Mammary epithelial cell (primary cell): ENCODE measurements at places on chromosomes 7 and 10. TPM values are rescaled to one million over a fixed set of nuclear protein-coding genes. Genes with fewer than 3 reads are reported as not detected.

The GBX1 gene
- total RNA-seq = not detected in 2 replicates

The FGFR2 gene
- total RNA-seq = 19.0 and 22.0 TPM in 2 replicates

The RAMP3 gene
- total RNA-seq = not detected

The SCART1 gene
- total RNA-seq = 4.4 and 5.0 TPM in 2 replicates

The UCN3 gene
- total RNA-seq = not detected

The PHTF2 gene
- 19.8 TPM for total RNA-seq

The CYP2E1 gene
- total RNA-seq = 2.0 and 3.6 TPM in 2 replicates

The MMP21 gene
- not detected in 2 replicates for total RNA-seq

The RADIL gene
- total RNA-seq = 0.17 TPM

The ITPRID1 gene
- total RNA-seq = not detected in 2 replicates

The ITGA8 gene
- total RNA-seq = not detected in 2 replicates

DNA sequence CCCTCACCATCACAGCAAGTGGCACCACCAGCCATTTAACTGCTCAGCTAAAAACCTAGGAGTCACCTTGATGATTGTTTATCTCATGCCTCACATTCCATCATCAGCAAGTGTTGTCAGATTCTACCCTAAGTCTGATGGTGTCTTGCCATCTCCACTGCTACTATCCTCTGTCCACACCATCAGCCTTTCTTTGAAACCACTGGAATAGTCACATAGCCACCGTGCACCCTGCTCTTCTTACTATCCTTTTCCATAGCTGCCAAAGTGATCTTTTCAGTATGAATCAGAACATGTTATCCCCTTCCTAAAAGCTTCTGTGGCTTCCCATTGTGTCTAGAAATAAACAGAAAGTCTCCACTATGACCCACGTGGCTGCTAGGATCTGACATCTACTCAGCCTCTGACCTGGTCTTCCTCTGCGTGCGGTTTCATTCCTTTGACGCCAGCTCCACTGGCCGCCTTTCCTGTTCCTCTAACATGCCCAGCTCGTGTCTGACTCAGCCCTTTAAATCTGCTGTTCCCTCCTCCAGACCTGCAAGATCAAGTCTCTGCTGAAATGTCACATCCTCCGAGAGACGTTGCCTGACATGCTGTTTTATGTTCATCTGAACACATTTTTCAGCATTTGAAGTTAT lies 16.5 kb upstream of the CHN2 start:
- no peak for DNase-seq

GRCh38 chr7:101120315-101120714 lies 6.6 kb upstream of the SERPINE1 start:
- DNase-seq = no peak

DNA sequence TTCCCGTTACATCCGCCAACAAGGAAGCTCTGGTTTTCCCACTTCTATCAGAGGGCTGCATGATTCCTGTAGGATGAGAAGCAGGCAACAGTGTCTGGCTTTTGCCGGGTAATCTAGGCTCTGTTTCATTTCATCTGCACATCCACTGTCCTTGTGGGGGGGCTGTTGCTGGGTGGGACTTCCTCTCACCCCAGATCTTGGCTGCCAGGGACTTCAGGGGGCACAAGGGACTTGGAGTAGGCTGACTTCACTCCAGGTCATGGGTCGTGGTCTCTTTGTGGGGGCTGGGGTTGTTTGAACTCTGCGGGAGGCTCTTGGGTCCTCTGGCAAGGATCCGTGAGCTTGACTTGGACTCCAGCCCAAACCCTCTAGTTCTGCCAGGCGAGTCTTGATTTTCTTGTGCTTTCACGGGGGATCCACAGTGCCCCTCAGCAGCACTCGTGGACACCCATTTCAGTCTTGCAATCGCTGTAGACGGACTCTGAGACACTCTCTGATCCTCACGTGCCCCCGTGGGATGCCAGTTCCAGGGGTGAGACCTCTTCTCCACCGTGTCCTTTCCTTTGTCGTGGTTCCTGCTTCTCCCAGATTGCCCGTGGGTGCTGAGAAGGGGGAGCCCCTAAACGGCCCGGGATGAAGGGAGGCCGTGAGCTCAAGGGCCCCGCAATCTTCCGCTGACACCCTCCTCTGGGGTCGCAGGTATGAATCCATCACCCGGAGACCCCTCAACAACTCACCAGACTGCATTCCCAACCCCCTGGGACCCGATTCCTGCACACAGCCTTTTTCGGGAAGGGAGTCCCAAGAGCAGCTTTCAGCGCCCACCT lies 21.4 kb upstream of the ZNF273 start:
- DNase-seq = no peak

DNA sequence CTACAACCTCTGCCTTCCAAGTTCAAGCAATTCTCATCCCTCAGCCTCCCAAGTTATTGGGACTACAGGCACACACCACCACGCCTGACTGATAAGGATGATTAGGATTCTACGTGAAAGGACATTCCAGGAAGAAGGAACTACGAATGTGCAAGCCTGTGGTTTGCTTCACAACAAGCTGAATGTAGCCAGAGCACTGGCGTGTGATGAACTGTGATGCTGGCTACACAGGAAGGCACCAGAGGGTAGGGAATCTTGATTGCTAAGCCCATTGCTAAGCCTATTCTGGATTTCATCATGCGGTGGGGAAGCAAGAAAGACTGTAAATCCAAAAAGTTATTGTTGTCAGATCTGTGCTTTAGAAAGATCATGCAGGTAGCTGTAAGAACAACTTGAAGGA lies 72.3 kb upstream of the SRRM3 start:
- DNase-seq = no peak

- no peak for DNase-seq
Measured at GRCh38 chr7:73903321-73904218, 42.6 kb downstream of the TMEM270 start.

GRCh38 chr10:8136736-8137135 lies 82.2 kb downstream of the GATA3 start:
- DNase-seq = no peak

DNA sequence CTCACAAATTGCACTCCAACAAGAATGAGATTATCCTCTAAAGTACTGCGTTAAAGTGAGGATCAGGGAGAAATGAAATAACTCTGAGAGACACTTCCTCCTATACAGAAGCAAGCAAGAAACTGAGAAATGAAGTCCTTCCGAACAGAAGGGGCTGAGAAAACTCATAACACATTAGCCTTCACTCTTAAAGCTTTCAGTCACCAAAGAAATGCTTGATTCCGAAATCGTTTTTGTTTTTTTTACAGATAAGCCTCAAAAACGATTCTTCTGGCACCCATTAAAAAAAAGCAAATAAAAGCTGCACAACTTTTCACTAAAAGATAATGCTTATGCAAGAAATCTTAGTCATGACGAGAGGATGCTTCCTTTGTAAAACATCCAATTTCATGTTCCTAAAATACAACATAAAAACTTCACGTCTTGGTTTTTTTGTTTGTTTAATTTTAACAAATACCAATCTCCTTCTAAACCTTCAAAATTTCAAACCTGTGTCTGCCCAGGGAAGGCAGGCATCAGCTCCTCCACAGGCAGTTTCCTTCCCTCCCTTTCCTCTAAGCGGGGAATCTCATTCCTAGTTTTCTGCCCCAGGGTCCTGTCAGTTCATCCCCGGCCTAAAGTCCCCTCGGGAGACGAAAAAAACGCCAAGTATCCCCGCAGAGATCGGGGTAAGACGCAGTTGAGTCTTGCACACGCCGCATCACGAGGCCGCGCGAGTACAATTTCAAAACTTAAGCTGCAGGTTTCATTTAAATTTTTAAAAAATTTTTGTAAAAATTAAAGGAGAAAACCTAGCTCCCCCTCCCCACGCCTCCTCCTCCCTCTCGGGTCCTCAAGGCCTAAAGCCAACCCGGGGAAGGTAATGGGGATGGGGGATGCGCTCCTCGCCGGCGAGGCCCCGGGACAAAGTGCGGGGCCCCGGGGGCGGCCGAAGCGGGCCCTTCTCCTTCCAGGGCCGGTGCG lies 1.1 kb downstream of the BAZ1B start:
- DNase-seq = peak; percentile 3

GRCh38 chr7:105934572-105935185 lies 28.4 kb upstream of the CDHR3 start:
- peak; percentile 12 for DNase-seq

GRCh38 chr10:80260295-80261243 lies 28.9 kb downstream of the MAT1A start:
- DNase-seq = peak; percentile 20

DNA sequence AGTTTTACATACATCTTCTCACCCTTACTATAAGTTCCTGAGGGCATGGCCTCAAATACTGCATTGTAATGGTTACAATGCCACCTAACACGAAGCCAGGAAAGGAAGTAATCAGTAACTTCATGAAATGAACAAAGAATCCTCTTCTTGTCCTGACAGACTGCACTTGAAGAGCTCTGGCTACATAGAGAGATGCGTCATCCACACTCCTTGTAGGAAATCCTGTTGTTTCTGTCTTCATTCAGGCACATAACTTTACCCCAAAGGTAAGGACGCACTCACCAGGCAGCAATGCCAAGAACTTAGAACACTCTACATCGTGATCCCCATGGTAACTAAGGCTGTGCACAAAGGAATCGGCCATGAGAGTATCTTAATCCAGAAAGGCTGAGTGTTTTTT lies 80.3 kb upstream of the ARID5B start:
- DNase-seq = peak; percentile 80

- DNase-seq = no peak
Measured at GRCh38 chr10:123462246-123462645, 203.9 kb upstream of the GPR26 start.

DNA sequence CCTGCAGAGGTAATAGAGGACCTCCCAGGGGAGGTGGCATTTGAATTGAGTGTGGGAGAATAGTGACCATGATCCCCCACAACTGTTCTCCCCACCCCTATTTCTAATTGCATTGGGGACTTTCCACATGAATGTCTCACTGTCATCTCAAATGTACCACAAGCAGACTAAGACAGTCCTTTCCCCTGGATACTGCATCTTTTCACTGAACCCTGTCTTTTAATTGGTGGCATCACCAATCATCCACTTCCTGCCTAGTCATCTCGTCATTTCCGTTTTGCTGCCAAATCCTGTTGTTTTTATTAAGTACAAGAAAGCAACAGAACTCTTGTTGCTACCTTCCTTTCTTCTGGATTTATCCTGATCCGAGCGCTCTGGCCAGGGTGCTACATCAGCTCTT lies 120.3 kb downstream of the NRP1 start:
- no peak for DNase-seq

- no peak for DNase-seq
Measured at GRCh38 chr10:61987537-61987936, 86.0 kb downstream of the ARID5B start.

DNA sequence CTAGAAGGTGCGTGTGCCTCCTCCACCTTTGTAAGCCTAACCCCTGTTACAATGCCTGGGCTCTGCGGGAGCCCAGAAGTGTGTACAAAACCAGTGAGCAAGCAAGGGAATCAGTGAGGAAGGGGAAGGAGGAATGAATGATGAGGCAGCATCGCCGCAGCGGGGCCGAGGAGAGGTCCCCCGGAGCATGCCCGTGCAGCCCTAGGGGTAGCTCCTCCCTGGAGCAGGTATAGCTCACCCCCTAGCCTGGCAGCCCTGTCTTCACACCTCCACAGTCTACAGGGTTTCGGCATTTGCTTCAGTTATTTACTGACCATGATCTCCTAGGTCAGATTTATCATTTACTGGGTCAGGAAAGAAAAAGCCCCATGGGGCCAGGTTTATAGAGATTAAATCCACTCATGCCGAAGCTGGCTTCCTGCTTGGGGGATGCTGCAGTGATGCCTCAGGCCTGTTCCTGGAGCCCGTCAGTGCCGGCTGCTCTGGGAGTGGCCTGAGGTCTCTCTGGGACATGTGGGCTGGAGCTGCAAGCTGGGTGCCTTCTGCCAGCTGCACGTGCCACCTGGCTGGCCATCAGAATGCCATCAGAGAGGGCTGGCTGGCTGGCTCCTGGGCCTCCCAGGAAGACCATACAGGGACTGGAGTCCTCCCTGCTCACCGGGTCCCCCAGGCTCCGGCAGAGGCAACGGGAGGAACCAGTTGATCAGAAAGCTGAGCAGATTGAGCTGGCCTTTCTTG lies 138.9 kb downstream of the GRK5 start:
- DNase-seq = no peak

- peak; percentile 12 for DNase-seq
Measured at GRCh38 chr10:60728056-60728455, 50.2 kb upstream of the CDK1 start.

DNA sequence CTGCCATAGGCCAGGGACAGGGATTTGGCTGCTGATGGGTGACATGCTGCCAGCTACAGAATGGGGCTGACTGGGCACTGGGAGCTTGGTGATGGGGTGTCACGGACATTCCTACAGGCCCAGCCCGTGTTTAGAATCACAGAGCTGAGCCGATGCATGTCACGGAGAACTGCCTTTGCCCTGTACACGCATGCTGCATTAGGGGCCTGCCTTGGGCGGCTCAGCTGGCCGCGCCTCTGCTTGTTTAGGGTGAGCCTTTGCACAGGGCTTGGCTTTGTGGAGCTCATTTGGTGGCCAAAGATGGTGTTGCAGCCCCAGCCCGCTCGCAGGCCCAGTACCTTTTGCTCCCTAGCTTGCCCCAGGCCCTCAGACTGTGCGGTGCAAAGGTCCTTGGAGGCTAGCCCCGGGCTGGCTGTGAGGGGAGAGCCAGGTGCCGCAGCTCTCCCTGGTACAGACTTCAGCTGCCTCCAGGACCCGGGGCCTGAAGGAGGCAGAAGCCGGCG lies 108.4 kb upstream of the BTBD16 start:
- no peak for DNase-seq

DNA sequence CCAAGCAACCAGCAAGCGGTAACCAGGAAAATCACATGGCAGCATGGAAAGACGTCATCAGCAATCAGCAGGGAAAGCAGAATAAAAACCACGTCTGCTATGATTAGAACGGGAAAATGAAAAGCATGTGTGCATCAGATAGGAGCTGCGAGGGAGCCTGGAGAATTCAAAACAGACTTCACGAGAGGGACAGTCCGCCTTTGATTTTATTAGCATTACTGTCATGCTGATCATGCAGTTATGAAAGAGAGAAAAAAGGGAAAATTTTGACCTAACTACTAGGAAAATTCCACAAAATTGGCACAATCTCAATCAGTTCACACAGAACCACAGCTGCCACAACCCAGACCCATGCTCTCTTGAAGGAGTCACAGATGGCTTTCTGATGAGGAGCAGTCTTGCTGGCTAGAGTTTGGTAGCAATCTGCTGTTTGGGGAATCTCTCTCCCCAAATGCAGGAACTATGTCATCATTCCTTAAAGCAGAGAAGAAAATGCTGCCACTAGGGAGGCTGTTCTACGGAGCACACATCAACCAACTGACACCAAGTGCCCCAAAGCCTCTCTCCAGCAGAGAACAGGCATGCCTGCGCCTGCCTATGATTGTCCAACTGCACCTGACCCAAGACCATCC lies 295.9 kb downstream of the TNS3 start:
- no peak for DNase-seq

GRCh38 chr7:90749774-90750173 lies 153.7 kb downstream of the CDK14 start:
- DNase-seq = no peak

- no peak for DNase-seq
Measured at GRCh38 chr10:97011397-97011796, 174.4 kb downstream of the SLIT1 start.

- no peak for DNase-seq
Measured at GRCh38 chr7:52482076-52482475, 553.4 kb upstream of the POM121L12 start.

DNA sequence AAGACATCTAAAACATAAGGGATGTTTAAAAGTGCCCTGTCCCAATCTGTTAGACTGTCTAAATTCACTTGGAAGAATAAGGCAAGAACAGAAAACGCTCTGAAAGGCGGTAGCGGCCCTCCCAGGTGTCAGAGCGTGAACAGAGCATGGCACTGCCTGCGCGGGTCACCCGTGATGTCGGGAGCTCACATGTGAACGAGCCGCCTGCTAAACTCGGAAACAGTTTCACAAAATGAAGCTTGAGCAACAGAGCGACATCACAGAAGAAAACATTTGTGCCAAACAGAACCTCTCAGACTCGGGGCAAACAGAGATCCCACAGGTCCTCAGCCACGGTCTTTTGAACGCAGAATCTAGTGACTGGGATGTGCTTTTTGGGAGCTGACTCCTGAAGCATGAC lies 12.8 kb downstream of the BRI3 start:
- DNase-seq = no peak
